Endothelial cell (in vitro differentiated cells): ENCODE measurements at places on chromosomes 3 and 15.

DNA sequence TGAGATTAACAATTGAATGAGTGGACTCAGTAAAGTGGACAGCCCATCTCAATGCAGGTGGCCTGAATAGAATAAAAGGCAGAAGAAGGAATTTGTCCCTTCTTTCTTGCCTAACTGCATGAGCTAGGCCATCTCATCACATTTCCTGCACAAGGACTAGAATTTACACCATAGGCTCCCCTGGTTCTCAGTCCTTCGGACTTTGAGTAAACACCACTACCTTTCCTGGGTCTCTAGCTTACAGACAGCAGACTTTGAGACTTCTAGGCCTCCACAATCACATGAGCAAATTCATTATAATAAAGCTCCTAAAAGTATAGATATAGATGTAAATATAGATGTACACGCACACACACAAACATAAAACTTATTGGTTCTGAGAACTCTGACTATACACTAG lies 28.3 kb downstream of the MTHFS start:
- DNase-seq, result no peak

DNA sequence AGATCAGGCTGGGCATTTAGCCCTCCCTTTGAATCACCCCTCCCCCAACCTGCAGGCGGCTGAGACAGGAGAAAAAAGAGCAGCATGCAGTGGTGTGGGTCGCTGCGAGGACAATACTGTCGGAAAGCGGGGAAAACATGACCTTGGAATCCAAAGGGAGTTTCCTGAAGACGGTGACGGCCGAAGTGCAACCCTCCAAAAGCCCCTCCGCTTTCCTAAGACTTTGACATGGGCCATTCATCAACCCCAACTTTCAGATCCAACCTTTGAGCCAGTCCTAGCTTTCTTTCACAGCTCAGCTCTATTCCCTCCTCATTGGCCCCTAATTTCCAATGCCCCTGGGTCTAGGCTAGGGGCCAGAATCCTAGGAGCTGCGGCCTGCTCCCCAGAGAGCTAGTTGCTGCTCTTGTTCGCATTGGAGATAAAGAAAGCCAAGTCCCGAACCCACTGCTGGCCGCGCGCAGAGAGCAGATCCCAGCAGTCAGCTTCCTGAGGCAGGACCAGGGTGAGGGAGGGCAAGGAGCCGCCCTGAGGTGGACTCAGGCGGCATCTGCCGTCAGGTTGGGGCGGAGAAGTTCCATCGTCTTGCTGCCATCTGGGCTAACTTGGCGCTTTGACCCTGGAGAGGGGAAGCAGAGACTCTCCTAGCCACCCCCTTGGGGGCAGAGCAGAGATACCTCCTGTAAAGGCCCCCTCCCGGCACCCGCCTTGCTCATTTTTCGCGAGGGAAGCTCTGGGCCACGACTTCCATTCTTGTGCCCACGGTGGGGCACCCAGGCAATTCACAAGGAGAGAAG lies 914 bp downstream of the ZIC4 start:
- no peak for DNase-seq

DNA sequence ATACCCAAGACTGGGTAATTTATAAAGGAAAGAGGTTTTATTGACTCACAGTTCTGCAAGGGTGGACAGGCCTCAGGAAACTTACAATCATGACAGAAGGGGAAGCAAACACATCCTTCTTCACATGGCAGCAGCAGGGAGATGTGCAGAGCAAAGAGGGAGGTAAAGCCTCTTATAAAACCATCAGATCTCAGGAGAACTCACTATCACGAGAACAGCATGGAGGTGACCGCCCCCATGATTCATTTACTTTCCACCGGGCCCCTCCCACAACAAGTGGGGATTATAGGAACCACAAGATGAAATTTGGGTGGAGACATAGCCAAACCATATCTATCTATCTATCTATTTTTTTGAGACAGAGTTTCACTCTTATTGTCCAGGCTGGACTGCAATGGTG lies 5.4 kb downstream of the GDPGP1 start:
- DNase-seq, result no peak

DNA sequence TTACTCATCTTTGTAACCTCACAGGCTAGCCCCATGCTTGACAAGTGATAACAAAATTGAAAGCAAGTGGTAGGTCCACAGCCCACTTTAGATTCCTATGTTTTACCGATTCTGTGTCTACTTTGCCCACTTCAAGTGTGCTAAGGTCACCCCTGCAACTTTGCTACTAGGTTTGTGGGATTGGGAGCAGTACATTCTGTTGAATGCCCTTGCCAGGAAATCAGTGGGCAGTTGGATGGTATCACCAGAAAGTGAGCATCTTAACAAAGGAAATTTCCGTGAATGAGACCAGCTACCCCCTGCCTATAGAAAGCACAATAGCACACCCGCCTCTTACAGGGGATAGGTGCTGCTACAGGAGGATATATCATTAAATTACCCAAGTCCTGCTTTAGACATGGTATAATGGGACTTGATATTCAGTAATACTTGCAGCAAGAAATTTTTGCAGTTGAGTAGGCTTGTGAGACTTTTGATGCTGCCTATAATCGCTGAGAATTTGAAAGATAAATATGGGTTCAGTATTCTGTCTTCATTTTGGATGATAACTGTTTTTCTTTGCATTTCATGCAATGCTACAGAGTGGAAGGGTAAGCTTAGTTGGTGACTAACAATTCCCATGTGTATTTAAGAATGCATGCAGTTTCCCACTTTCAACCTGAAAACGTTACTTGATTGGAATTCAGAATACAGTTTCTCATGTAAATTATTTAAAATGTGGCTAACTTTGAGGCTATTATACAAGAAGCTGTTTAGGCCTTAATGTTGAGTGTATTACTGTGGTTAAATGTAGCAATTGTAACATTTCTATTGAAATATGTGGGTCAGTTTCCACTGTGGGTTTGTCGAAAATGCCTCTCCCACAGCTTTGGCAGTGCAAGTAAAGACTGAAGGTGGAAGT lies 9.5 kb downstream of the EBLN2 start:
- no peak for DNase-seq

DNA sequence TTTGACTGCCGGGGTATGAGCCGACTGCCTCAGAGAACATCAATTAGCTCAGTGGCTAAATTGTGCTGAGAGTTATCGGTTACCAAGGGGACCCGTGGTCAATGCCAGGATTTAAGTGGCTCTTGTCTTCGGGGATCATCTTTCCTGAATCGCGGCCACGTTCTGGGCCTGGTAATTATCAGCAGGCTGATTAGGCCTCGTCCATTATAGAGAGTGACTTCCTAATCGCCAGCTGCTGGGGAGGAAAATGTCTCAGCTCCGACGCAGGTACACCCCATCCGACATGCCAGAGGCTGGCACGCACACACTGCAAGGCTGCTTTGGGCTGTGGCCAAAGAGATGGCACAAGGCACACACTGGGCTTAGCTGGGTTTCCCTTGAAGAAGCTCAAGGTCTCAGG lies 10.6 kb downstream of the TRH start:
- DNase-seq, result no peak

GRCh38 chr3:180097626-180098025 lies 60.9 kb upstream of the PEX5L start:
- DNase-seq, result no peak

- no peak for DNase-seq
These were observed 212.2 kb upstream of the GPR149 start for GRCh38 chr3:154642145-154642544.

DNA sequence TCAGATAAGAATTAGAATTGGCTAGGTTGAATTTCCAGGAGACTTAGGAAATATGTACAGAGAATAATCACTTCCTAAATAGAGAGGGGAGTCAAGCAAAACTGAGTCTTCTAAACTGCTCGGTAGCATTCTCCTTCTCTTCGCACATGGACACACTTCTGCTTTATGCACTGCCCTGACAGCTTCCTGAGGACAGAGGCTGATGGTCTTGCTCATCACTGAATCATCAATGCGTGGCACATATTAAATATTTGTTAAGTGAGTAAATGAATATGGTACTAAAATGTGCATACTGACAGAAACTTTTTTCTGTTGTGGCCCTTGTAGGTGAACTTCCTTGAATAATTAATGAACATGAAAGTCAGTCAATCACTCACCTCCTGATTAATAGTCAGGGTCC lies 315.5 kb downstream of the FHIT start:
- DNase-seq, result no peak
